ENCODE measurements at places on chromosomes 1 and 21. TPM values are rescaled to one million over a fixed set of nuclear protein-coding genes. Genes with fewer than 3 reads are reported as not detected.

Gene OR2G6
- total RNA-seq: not detected

Gene SELL
- total RNA-seq: 5.2 TPM

Gene KRTAP7-1
- not detected for total RNA-seq

Gene SEMA4A
- 12.1 TPM for total RNA-seq

Gene HES2
- 1.2 TPM for total RNA-seq

Gene CFHR2
- not detected for total RNA-seq

Gene HOOK1
- total RNA-seq: 50.6 TPM

Gene ILDR2
- total RNA-seq: 153 TPM

Gene PCAT6
- not detected for total RNA-seq

Gene ITPKB
- total RNA-seq: 32.5 TPM

Gene CXADR
- total RNA-seq: 57.9 TPM

Gene TRPM2
- total RNA-seq: 3.0 TPM

Gene MAGI3
- 50.9 TPM for total RNA-seq

Gene TYW3
- 12.0 TPM for total RNA-seq

Gene OR2L5
- 0.44 TPM for total RNA-seq

Gene S1PR1
- 34.5 TPM for total RNA-seq

Gene ETV3L
- total RNA-seq: not detected

Gene DNALI1
- total RNA-seq: 10.0 TPM

Gene ZNF683
- not detected for total RNA-seq

Gene ANKRD65
- total RNA-seq: 8.1 TPM

Gene ARHGEF16
- total RNA-seq: 2.3 TPM

Gene KRTAP19-1
- not detected for total RNA-seq

Gene TMEM240
- total RNA-seq: 12.0 TPM

Gene GSTM4
- 15.4 TPM for total RNA-seq

Gene RSPH1
- total RNA-seq: 1.2 TPM

Gene KIRREL1
- total RNA-seq: 80.8 TPM

Gene SPRR2A
- not detected for total RNA-seq

Gene FAM229A
- total RNA-seq: 3.1 TPM

Gene PLA2G2D
- not detected for total RNA-seq

Gene C1orf226
- total RNA-seq: 12.4 TPM

Gene MYBPHL
- total RNA-seq: 0.55 TPM

Gene S100A9
- total RNA-seq: 197 TPM

Gene IGSF5
- 1.4 TPM for total RNA-seq

Gene GNG12
- total RNA-seq: 61.3 TPM

Gene NMNAT2
- 7.5 TPM for total RNA-seq

Gene GBP4
- 6.5 TPM for total RNA-seq

Gene PTPRC
- total RNA-seq: 12.3 TPM

Gene CAMK1G
- total RNA-seq: 0.93 TPM

Gene CALML6
- 1.8 TPM for total RNA-seq

Gene NUP133
- total RNA-seq: 59.9 TPM

All from camera-type eye (tissue), 1 donor.